ENCODE measurements at places on chromosomes 11 and 22.

DNA sequence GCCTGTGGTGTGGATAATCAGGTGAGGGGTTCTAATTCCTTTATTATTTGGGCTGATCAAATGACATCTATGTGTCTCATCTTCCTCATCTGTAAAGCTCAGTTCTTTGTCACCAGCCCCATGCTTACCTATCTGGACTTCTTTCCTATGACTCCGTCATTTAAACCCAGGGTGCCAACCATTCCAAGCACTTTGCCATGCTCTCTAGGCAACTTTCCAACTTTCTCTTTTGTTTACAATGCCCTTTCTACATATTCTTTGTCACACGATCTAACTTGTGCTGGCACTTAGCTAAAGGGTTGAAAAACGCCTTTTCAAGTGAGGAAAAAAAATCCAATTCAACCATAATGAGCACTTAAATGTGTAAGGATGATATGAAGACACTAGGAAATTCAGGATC is 27.9 kb downstream of the EXPH5 start:
- DNase-seq = no peak

GRCh38 chr11:35114906-35115687 is 23.9 kb upstream of the CD44 start:
- DNase-seq = no peak

GRCh38 chr11:17848715-17849114 is 114.1 kb downstream of the KCNC1 start:
- DNase-seq = no peak

- DNase-seq = no peak
Measured at GRCh38 chr11:970319-970871, 44.7 kb downstream of the AP2A2 start.

- no peak for DNase-seq
Measured at GRCh38 chr11:6249770-6250555, 9.7 kb upstream of the CCKBR start.

DNA sequence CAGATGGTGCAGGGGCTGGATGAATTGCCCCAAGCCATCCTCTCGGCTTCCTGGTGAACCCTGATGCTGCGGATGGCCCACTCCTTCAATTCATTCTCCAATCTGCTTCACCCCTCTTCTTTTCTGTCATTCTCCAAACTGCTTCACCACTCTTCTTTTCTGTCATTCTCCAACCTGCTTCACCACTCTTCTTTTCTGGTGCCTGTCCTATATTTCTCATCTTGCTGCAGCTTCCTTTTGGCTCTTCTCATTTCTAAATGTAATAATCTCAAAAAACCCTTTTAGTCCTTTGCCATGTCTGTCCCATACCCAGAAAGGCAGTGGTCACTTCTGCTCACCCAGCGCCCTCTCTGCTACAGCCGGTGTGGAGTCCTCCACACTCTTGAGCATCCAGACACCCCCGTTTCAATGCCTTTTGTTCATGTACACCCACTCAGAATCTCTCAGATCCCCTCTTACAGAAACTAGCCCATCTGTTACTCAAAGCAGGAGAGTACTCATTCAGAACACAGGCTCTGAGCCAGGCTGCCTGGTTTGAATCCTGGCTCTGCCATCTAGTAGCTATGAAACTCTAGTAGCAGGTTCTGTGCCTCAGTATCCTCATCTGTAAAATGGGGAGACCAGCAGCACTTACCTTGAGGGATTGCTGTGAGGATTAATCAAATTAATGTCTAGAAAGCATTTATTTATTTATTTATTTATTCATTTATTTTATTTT is 14.9 kb downstream of the SERPIND1 start:
- DNase-seq = no peak

- no peak for DNase-seq
Measured at GRCh38 chr11:102891736-102892135, 17.0 kb upstream of the MMP12 start.

DNA sequence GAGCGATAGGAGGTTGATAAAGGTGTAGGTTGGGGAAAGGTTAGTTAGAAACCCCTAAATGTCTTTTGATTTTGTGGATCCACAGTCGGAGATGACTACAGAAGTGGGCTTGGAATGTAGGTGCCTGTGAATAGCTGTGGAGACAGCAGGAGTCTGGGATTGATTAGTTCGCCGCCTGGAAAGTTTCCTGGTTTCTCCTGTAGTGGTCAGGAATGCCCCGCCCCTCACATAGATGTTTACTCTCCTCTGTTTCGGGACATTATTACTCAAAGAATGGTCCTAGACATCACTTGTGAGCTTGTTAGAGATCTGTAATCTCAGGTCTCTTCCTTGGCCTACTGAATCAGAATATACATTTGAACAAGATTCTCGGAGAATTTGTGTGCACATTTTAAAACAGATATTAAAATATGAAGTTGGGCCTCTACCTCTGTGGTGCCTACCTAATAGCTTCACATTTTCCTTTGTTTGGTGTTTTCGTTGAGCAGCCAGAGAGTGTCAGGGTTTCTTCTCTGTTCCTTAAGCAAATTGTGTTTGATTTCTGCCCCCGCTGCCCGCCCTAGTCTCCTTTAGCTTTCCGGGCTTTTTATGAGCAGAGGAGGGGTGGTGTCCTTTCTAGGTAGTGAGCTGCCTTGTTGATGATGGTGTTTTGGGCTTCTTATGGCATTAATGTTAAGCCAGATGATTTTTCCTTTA is 89.4 kb downstream of the PPP6R3 start:
- DNase-seq = no peak

- no peak for DNase-seq
Measured at GRCh38 chr11:47571895-47572294, 6.5 kb downstream of the PTPMT1 start.

DNA sequence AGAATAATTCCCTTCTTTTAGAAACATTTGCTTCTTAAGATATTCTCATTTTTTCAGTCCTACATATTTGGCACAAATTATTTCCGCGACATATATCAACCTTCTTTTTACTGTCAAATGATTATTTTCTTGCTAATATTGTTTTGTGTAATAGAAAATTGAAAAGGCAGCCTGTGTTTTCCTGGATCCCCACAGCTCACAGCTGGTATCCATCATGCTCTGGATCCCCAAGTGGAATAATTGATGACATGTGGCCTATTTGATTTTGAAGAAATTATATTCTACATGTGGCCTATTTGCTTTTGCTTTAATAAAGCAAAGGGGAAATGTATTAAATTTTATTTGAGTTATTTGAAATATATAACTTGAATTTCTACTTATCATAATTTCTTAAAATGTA is 199.4 kb upstream of the LUZP2 start:
- no peak for DNase-seq

DNA sequence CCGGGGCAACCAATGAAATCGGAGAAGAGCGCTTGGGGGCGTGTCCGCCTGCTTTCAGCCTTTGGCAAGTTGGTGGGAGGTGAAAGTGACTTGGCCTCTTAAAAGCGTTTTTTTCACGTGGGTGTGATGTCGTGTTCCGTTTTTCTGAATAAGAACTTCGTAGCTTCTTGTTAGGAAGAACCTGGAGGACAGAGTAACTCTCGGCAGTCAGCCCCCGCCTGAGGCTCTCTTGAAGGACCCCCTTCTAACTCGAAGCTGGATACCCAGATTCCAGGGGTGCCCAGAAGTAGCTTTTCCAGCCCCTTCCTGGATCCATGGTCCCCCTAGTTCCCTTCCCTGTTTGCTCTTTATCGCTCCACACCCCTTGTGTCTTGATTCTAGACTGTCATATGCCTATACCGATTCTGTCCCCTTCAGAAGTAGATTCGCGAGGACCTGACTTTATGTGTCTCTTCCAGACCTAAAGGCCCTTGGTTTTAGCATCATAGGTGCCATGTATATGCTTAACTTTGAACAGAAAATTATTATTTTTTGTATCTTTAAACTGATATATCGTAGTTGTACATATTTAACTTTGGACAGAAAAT is 915 bp upstream of the OSBP start:
- no peak for DNase-seq

GRCh38 chr11:65898656-65899355 is 1.4 kb downstream of the FOSL1 start:
- DNase-seq = no peak

- no peak for DNase-seq
Measured at GRCh38 chr11:12017243-12017678, 8.8 kb upstream of the DKK3 start.

All from stimulated activated CD8-positive, alpha-beta memory T cell treated with anti-CD3 and anti-CD28 coated beads, Interleukin-2, amount 100 ng/mL, for 1 hour (primary cell).